LHCN-M2 (cell line): ENCODE measurements at places on chromosomes 5 and 9. TPM values are rescaled to one million over a fixed set of nuclear protein-coding genes. Genes with fewer than 3 reads are reported as not detected.

DNA sequence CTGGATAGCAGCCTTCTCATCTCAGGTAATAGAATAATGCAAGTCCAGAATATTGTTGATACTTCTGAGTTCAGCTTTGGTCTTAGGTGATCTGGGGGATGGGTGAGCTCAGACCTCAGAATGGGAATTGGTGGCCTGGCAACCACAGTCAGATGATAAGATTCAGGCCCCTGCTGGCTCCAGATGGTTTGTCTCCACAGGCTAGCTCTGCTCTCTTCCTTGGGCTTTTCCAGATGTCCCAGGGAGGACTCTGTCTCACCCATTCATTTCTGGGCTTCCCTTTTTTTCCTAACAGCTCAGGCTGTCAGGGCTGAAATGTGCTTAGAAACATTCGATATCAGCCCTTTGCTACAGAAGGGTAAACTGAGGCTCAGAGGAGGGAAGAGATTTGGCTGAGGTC lies 17.6 kb upstream of the TNFSF15 start:
- no peak for DNase-seq

GRCh38 chr9:123343443-123344191 lies 12.4 kb upstream of the CRB2 start:
- no peak for DNase-seq

FAM120A gene
- total RNA-seq, result 79.0 and 88.5 TPM in 2 replicates

DNA sequence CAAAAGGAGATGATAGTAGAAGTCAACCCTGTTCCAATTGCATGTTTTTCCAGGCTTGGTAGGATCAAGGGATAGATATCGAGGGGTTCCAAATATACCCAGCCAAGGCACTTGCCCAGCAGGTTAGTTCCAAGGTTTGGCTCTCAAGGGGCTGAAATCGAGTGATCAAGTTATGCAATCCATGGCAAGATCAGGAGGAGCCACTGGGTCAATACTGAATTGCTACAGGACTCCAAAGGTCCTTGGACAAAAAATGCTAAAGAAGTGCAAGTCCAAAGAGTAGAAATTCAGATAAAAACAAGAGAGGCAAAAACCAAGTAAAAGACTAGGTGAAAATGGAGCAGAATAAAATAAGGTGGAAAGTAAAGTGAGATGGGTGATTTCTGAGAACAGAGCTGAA lies 179.1 kb upstream of the RFX3 start:
- no peak for DNase-seq

DNA sequence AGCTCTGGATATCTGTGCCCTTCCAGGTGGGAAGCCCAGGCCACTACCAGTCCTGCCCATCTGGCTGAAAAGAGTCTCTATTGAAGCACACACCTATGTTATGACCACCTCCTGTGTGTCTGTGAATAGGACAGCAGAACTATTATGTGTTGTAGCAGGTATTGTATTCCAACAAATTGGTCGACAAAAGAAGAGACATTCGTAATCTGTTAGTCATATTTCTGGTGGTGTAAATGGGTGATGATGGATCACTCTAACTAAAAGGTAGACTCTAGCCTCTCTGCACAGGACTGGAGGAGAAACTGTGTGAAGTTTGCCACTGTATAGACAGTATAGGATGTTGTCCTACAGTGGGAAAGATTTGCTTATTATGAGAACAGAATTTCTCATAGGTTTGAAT lies 416.1 kb downstream of the TMEM38B start:
- DNase-seq, result no peak

- DNase-seq, result no peak
Measured at GRCh38 chr9:88678431-88678830, 143.5 kb downstream of the NXNL2 start.

EXOC3 gene
- total RNA-seq, result 29.2 and 30.6 TPM in 2 replicates

DNA sequence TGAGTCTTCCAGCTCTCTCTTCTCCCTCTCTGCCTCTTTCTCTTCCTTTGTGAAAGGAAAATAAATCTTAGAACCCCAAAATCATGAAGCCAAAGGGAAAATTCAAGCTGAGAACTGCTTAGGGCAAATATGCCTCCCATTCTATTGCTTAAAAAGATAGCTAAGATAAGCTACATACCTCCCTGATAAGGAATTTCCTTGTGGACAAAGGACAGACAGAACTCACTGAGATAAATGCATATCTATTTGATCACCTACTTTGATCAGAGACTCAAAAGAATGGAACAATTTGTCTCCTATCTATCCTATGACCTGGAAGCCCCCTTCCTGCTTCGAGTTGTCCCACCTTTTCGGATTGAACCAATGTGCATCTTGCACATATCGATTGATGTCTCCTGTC lies 220.6 kb upstream of the NMUR2 start:
- no peak for DNase-seq

DNA sequence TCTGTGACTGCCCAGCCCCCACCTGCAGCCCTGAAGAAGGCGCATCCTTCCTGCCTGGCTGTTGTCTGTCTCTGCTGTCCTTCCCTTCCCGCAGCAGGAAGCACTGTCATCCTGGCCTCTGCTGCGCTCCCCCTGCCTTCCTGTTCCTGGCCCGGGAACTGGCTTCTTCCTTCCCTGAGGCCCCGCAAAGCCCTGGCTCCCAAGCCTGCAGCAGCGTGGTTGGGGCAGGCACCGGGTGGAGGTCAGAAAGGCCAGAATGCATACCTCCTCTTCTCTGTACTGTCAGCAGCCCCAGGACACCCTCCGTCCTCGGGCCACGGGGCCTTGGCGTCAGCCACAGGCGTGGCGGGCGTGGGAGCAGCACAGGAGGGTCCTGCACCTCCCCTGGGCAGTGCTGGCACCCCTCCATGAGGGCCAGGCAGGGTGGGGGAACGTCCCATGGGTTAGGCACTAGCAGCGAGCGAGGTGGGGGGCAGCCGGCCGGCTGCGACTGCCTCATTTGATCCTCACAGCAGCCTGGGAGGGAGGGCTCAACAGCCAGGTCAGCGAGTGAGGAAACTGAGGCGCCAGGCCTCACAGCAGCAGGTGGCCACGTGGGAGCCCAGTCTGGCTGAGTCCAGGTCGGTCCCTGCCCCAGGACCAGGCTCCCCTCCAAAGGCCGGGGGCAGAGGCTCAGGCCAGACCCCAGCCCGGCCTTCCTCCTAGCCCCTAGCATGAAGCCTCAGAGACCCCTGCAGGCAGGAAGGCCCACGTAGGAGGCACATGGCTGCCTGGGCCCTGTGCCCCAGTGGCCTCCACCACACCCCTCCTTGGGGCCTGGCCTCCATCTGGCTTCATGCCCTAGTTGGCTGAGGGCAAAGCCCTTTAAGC lies 9.4 kb downstream of the FLT4 start:
- DNase-seq, result no peak

GRCh38 chr5:126682856-126683255 lies 82.1 kb downstream of the PHAX start:
- no peak for DNase-seq

- no peak for DNase-seq
Measured at GRCh38 chr5:169248550-169248949, 52.4 kb downstream of the SLIT3 start.

TRIM14 gene
- total RNA-seq, result 6.0 and 8.6 TPM in 2 replicates

PTPRD gene
- not detected in 2 replicates for total RNA-seq

GGTA1 gene
- not detected in 2 replicates for total RNA-seq

SHISAL2B gene
- not detected in 2 replicates for total RNA-seq

GRCh38 chr5:151239237-151239861 lies 13.6 kb upstream of the GM2A start:
- peak; percentile 52 for DNase-seq

DNA sequence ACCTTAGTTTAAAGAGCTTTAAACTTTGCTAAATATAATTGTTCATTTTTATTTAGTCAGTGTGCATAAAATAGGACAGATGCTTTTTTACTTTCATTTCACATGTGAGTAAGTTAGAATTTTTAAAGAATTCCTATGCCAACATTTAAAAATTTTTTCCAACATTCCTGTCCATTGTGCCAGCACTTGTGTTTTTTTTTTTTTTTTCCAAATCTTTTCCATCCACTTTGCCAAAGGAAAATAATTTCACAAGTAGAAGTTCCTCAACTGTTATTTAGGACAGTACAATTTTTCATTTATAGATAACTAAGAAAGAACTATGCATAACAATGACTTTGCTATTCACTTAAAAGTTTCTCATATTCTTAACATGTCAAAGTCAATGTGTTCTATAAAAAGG lies 189.5 kb downstream of the ADAMTS6 start:
- DNase-seq, result no peak
